ENCODE measurements at places on chromosomes 2 and 18.

DNA sequence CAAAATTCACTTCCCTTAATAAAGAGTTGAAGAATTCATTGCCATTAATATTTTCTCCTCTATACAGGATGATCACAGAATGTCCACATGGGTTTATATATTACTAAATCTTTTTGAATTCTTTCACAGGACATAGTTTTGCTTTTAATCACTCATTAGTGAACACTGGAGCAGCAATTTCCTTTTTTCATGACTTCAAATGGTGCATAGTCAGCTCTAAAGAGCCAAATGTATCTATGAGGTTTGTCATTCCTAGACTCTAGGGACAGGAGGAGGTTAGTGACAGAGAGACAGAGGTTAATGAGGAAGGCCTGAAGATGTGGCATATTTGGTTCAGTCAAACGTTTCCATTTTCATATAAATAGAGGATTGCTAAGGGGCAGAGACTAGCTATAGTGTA is 111.8 kb downstream of the FSHR start:
- no peak for DNase-seq

GRCh38 chr2:189821953-189822748 is 37.9 kb downstream of the PMS1 start:
- no peak for DNase-seq

GRCh38 chr2:135931776-135932443 is 53.5 kb downstream of the DARS1 start:
- no peak for DNase-seq

GRCh38 chr18:79366177-79367094 is 29.3 kb upstream of the NFATC1 start:
- DNase-seq: no peak

DNA sequence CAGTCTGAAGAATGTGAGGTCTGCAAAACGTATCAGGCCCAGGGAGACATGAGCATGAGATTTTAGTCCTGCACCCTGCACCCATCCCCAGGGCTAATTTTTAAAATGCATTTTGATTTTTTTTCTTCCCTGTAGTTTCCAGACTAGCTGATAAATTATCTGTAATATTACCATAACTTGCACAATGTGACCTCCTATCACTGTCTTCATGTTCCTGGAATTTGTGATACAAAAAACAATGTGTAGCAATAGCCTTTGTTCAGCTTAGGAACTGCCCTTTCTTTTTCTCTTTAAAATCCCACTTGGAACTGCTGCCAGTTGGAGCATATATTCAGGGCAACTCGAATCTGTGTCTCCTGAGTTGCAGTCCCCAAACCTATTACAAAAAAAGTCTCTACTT is 222.8 kb upstream of the HS6ST1 start:
- DNase-seq: no peak

DNA sequence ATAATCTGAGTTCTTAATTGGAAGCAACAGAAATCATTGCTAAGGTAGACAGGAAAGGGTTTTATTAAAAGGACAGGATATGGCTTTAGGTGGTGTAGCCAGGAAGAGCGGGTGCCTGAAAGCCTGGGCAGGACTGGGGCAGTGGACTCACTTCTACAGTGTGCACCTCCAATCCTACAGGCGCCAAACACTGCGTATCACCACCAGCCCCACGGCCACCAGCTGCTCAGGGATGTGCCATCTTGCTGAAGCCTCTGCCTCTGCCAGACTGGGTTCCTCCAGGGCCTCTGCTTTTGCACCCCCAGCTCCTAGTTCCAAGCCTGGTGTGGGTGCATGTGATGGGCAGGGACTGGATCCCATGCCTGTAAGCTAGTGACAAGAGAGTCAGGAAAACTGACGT is 29.7 kb upstream of the DPYSL5 start:
- no peak for DNase-seq

DNA sequence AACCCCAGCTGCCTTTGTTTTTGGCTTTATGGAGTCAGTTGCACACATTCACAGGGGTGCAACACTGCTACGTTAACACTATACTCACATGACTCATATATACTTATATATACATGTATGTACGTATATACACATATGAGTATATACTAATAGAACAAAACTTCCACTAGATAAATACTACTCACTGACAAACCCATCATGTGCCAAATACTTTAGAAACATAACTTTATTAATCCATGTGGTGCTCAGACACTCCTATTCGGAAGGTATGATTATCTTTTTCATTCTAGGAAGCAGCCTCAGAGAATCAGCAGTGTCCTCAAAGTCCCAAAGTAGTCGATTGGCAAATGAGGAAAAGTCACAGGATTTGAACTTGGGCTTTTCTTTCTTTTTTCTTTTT is 7.9 kb downstream of the PMAIP1 start:
- DNase-seq: no peak

DNA sequence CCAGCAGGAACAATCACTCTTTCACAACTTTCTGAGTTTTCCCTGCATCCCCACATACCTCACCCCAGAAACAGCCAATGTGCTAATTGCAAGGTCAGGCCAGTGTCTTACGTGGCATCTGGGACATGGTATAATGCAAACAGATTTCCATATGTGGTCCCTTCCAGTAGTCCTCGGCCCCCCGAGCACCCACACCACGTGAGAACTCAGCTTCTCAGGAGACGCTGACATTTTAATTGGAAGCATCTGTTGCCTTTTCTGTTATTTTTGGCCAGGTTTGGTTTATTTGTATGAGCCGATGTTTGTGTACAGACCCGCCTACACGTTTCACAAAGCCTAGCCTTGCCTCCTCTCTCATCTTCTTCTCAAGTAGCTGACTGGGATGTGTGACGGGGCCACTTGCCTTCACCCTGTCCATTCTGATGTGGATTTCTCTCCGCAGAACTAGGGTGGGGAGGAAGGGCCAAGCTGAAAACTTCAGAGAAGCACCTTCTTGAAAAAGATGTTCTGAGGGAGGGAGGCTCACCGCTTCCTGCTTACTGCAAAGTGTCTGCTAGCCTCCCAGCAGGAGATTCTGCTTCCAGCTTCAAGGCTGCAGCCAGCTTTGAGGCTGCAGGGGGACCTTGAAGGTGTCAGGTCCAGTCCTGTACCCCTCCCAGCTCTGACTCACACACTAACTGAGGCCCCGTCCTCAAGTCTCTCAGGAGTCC is 109.6 kb upstream of the SLC14A2 start:
- no peak for DNase-seq

GRCh38 chr2:180985771-180986395 is 5.5 kb downstream of the UBE2E3 start:
- DNase-seq: no peak

GRCh38 chr2:24122366-24123194 is 554 bp downstream of the PFN4 start:
- no peak for DNase-seq

DNA sequence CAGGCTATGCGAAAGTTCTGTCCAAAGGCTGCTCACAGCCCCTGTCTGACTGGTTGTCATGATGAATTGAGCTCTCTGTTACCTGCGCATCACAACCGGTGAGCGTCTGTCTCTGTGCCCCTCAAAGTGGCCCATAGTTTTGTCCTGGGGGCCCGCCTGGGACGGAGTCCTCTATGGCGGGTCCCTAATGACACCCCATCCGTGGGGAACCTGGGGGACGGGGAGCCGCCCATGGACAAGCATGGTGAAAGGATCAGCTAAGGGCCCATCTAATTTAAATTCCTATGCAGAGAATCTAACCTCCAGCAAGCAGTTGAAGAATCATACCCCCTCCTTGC is 473 bp downstream of the ELMOD3 start:
- no peak for DNase-seq

- no peak for DNase-seq
These were observed 148.2 kb upstream of the GLI2 start for GRCh38 chr2:120587279-120587996.

DNA sequence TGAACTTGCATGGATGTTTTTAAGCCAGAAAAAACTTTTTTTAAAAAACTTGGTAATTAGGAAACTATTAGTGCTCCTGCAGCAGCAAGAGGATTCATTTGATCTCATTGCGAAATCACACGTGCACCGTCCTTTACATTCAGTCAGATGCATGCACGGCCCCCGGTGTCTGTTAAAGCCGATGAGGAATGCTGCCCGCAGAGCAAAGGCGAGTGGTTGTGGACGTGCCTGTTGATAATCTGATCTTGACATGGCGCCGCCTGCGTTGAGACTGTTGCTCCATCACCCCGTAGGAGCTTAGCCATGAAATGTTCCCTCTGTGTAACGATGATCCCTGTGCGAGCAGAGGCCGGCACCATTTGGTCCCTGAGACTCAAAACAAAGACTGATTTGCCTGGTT is 300.0 kb downstream of the GBX2 start:
- DNase-seq: no peak

GRCh38 chr18:79182047-79182713 is 113.0 kb downstream of the ATP9B start:
- DNase-seq: no peak

DNA sequence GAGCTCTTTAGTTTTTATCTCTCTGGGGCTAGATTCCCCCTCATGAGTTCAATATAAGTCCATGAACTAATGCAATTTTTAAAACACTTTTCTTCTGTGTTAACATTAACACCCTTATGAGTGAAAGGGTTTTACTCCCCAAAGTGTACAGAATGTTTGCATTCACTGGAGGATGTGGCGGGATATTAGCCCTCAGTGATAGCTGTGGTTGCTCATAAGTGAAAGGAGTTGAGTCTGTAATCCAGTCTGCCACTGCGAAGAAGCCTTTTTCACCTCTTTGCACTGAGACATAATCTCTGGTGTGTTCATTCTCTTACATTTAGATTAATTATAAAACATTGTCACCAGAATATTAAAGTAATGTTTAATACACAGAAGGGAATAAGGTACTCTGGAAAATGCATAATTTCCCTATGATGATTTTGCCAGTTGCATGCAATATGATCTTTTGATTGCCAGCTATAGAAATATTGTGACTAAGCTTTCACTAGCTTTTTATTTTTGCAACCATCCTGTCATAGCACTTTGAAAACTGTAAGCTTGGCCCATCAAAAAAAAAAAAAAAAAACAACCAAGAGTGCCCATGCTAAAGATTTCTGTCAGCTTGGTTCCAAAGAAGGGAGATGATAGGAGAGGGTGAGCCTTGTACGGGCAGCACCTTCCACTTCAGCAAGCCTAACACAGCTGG is 113.2 kb downstream of the BCL11A start:
- DNase-seq: no peak

DNA sequence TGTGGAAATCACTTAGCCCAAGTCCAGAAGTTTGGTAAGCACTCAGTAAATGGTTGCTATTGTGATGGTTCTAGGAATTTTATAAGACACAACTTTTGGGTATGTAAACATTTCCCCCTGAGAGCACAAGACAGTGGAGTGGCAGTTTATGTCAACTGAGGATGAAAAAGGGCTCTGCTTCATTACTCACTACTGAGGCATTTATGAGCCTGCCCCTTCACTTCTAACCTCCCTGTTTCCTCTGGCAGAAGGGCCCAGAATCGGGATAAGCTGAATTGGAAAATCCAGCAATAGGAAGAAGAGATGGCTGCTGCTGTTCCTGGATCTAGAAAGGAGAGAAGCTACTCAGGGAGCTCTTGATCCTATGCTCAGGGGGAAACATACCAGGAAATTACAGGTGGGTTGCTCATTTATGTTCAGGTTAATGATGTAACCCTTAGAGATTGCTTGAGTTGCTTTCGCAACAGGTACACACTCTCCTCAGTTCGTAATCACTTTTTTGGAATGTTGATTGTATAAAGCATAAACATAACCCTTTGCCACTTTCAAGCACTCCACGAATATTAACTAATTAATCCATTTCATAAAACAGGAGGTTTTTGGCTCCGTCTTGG is 46.3 kb downstream of the ADCYAP1 start:
- no peak for DNase-seq

DNA sequence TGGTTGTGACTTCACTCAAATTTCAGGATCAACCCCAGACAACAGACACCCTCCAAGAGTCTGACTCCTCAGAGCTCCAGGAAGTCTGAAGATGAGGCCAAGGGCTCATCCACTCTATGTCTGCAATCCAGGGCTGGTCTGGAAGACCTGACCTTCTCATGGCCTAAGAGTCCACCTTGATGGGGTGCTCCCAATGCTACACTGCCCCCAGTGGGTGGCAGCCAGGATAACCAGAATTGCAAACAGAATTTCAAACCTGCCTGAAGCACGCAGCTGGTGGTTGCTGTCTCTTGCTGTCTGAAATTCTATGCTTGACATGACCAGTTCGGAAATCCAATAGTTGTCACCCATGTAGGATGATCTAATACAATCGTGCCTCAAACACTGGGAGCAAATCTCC is 96.0 kb downstream of the UXS1 start:
- DNase-seq: no peak

DNA sequence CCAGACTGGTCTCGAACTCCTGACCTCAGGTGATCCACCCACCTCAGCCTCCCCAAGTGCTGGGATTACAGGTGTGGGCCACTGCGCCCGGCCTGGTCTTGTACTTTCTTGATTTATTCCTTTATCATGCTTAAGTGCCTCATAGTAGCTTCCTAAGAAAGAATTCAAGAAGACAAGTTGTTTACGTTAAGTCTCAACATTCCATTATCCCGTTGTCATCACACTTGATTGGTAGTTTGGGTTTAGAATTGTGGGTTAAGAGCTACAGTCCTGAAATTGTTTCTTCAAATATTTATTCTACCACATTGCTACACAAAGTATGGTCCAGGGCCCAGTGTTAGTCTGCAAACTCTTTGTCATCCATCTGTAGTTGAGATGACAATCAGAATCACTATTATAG is 194.0 kb downstream of the VWC2L start:
- no peak for DNase-seq

GRCh38 chr2:39120521-39120770 is 405 bp downstream of the SOS1 start:
- DNase-seq: no peak

DNA sequence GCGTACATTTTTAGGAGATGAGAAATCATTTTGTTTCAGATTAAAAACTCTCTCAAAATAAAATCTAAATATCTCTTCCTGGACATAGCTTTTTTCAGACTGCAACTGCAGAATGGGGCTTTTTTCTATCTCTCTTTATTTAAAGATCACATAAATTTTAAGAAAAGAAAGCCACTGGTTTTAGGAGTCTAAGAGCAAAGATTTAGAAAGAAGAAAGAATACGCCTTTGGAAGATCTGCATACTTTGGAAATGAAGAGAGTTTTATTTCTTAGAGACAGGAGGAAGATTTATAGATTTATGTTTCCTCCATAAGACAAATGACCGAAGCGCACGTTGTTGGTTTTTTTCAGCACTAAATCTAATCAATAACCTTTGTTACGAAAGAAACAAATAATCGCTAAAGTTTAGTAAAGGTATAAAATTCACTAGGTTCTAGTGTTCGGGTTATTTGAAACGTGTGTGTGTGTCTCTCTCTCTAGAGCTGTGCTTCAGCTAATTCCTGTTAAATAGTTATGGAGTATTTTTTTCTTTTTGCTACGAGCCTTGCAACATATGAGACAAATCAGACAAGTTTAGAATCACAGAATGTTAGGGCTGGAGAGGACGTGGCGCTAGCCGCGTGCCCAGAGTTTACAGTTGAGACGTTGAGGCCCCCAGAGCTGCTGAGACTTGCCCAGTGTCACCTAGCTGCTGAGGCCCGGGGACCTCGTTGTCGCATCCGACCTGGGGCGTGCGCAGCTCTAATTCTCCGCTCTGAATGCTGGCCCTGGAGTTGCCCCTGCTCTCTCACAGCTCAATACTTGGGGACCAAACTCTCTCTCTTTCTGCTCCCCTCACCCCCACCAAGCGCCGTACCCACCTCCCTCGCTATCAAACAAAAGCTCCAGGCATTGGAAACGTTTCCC is 69.9 kb downstream of the CTAGE1 start:
- no peak for DNase-seq

- no peak for DNase-seq
These were observed 94.8 kb downstream of the FTCDNL1 start for GRCh38 chr2:199756211-199756610.

All from hypothalamus (tissue), 51 donors.